Mesenteric fat pad (tissue), 1 donor: ENCODE measurements at places on chromosomes 6 and 20.

GRCh38 chr6:123105561-123105960, 109.5 kb downstream of the CLVS2 start:
- no peak for DNase-seq

DNA sequence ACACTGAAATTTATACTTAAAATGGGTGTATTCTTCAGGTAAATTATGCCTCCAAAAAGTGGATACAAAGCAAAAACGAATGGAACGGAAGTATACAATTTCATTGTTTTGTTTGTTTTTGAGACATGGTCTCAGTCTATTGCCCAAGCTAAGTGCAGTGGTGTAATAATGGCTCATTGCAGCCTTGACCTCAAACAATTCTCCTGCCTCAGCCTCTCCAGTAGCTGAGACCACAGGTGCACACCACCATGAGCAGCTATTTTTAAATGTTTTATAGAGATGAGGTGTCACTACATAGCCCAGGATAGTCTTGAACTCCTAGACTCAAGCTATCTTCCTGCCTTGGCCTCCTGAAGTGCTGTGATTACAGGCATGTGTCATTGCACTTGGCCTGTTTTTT, 122.2 kb downstream of the MAN1A1 start:
- DNase-seq: no peak

- no peak for DNase-seq
Measured at GRCh38 chr6:90677440-90677839, 90.6 kb upstream of the MAP3K7 start.

GRCh38 chr6:158999154-158999665, 792 bp downstream of the RSPH3 start:
- DNase-seq: no peak
